ENCODE measurements at places on chromosomes 4 and X.

- no peak for DNase-seq
Observed at GRCh38 chr4:61997831-61998230, 797.7 kb downstream of the ADGRL3 start.

DNA sequence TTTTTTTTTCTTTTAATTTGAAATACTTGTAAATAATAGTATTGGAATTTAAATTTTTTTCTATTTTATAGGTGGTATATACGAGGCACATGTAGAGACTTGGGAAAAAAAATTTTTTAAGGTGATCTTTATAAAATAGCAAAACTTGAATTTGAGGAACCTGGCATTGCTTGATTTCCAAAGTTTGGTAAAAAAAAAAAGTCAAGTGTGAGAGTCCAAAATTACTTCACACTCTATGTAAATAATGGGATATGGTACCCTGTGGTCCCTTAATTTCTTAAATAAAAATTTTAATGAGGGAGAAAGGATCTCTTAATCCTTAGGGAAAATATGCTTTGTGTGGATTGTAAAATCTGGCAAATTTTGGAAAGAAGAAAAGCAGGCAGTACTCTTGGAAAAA lies 19.0 kb downstream of the SPRY1 start:
- no peak for DNase-seq

- no peak for DNase-seq
Observed at GRCh38 chr4:104099141-104099540, 379.4 kb upstream of the TACR3 start.

- no peak for DNase-seq
Observed at GRCh38 chr4:52105276-52105675, 54.2 kb downstream of the SPATA18 start.

DNA sequence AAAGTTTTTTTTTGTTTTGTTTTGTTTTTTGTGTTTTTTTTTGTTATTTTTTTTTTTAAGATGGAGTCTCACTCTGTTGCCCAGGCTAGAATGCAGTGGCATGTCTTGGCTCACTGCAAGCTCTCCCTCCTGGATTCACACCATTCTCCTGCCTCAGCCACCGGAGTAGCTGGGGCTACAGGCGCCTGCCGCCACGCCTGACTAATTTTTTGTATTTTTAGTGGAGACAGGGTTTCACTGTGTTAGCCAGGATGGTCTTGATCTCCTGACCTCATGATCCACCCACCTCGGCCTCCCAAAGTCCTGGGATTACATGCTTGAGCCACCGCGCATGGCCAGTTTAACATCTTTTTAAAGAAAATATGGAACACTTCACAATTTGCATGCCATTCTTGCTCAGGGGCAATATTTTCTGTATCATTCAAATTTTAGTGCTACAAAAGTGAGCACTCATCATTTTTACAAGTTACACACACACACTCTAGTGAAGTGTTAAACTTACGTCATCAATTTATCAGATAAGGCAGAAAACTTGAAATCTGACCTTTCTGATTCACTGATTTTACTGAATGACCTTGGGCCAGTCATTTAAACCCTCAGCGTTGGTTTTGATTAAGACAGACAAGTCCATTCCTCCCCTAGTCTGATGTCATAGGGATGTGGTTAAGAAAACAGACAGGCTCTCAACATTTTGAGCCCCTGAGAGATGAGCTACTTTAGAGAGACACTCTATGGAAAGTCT lies 61.2 kb downstream of the TRIM2 start:
- DNase-seq: no peak

GRCh38 chr4:138392751-138393308 lies 150.7 kb upstream of the SLC7A11 start:
- DNase-seq: no peak

DNA sequence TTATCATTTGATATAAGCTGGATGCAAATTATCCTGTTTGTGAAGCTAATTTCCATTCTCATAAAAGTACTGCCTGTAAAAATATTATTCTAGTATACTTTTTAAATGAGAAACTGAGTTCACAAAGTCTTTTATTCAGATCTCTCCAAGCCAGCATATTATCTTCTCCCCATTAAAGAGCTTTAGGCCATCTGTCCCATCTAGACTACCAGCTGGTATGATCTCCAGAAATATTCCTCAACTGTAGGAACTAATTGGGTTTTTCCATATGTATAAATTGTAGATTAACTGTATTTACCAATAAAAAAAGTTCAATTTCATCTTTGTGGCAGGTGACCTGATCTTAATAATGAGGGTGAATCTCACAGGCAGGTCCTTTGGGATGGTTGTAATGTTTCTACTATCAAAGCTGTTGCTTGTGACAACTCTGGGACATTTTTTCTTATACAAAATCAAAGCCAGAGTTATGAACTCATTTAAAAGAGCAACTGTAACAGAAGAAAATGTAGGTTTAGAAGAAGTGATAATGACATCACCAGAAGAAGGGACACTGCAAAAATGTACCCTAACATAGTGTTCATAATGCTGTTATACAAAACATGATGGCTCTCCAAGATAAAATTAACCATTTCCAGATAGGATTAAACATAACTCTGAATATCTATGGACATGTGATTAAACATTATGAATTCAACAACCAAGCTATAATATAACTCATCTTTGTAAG lies 132.8 kb downstream of the KCNIP4 start:
- no peak for DNase-seq

DNA sequence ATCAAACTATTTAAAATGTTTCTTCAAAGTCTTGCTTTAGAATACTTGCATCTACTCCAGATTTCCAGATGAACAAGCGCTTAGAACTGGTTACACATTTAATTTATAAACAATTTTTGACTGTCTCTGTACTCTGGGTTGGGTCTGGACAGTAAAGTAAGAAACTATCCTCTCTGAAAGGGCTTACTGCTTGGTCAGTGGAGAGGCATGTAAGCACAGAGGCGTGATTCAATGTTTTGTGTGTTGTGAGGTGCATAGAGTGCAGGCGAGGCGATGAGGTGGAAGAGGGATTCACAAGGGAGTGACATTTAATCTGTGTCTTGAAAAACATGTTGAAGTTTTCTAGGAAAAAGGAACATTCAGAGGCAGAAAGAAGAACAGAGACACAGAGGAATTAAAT lies 231.4 kb downstream of the VEGFC start:
- DNase-seq: no peak

DNA sequence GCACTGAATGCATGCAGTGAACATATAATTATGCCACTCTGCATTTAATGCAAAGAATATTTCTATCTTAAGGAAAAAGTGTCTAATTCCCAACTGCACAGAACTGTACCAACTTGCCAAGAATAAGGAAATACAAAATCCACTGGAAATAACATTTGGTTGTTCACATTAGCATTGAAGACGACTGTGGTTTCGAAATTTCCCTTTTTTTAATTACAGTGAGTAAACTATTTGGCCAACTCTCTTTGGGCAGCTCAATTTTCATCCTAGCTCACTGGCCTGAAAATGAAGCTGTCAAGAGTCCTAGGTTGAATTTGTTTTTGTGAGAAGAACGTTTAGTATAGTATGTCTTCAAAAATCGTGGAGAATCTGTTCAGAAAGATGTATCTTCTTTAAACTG lies 81.6 kb upstream of the MID1 start:
- no peak for DNase-seq

DNA sequence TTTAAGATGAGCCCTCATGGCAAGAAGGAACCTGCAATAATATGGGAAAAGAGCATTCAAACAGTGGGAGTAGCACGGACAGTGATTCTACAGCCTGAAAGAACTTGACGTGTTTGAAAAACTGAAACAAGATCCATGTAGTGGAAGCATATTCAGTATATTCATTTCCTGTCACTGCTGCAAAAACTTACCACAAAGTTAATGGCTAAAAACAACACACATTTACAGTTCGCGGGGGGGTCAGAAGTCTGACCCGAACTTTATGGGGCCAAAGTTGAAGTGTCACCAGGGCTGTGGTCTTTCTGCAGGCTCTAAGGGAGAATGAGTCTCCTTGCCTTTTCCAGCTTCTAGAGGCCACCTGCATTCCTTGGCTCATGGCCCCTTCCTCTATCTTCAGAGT lies 52.6 kb upstream of the ARX start:
- DNase-seq: no peak

GRCh38 chrX:36348509-36348908 lies 429.0 kb downstream of the CFAP47 start:
- no peak for DNase-seq

DNA sequence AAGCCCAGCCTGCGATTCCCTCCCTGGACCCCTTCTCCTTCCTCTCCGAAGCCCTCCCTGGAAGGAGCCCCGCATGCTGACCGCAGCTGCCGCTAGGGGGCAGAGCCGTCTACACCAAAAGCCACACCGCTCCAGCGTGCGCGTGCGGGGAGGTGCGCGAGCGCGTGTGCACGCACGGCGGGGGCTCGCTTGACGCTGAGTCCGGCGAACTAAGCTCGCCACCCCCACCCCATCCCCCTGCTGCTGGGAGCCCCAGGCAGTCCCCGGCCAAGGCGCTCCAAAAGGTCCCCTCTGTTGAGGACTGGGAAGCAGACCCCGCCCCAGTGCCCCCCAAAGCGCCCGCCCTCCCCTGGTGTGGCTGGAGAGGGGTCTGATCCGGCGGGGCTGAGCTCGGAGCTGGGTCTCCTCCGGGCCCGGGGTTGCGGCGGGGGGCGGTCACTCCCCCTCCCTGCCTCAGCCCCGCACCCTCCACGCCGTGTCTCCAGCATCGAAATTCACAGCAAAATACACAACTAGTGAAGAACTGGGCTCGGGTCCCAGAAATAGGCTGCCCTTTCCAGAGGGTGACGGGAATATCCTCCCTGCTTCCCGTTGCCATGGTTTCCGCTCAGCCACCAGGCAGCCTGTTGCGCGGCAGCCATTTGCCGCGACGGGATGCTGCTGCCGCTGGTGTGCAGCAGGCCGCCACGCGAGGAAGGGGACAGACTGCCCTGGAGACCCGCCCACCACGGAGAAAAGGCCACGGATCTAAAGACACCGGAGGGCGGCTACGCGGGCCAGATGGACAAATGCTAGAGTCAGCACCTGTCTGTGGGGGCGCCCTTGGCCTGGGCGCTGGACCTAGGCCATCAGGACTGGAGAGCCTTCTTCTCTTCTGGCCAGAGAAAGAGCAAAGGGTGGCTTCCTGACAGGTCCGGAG lies 11.2 kb upstream of the CCNQ start:
- peak; percentile 48 for DNase-seq
